Sciatic nerve (tissue), 2 donors: ENCODE measurements at places on chromosomes 12 and 14. TPM values are rescaled to one million over a fixed set of nuclear protein-coding genes. Genes with fewer than 3 reads are reported as not detected.
A peak's percentile ranks its signal among the peaks of the same experiment; 100 is the strongest.

DNA sequence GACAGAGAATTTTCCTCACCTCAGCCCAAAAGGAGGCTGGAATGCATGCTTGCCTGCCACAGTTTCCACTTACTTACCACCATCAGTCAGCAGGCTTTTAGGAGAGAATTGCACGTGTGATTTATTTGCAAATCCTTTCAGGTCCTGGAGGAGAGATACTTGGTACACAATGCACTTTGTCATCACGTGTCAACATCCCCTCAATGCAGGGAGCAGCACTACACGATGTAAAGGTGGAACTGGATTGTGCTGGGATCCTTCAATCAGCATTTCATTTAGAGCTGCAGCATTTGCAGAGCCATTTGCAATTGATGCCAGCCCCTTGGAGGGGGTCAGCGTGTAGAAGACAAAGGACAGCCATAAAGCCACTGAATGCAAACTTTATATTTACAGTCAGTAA is 218.1 kb downstream of the GLT1D1 start:
- no peak for DNase-seq

The PAPLN gene
- total RNA-seq, result 115 TPM

- no peak for DNase-seq
Observed at GRCh38 chr14:69670093-69670492, 58.7 kb downstream of the SUSD6 start.

GRCh38 chr14:93037351-93037750 is 78.4 kb downstream of the ITPK1 start:
- DNase-seq, result no peak

- DNase-seq, result no peak
Observed at GRCh38 chr14:80805136-80805535, 136.4 kb downstream of the CEP128 start.

DNA sequence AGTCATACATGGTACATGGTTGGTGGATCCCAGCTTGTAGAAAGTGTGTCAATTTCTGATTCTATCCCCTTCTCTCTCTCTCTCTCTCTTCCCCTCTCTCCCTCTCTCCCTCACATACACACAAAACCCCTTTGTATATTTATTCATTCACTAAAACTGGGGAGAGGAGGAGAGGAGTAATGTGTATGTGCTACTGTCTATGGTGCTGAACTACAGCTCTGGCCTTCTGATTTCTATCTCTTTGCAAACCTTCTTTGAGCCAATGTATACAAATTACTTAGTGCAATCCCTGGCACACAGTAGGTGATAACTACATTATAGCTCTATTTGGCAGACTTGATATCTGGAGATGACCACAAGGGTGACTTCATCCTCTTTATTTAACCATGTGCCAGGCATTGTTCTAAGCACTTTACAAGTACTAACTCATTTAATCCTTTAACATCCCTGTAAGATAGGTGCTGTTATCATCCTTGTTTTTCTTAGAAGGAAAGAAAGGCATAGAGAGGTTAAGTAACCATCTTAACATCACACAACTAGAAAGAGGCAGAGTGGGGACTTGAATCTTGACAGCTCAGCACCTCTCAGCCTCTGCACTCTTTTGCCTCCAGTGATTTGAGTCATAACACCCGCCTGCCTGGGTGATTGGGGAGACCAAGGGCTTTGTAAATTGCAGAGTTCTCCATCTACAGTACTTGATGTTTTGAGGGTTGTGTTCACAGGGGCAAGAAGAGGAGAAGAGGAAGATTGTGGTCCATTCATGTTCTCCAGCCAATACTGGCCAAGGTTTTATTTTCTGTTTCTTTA is 21.3 kb downstream of the RPH3A start:
- no peak for DNase-seq

DNA sequence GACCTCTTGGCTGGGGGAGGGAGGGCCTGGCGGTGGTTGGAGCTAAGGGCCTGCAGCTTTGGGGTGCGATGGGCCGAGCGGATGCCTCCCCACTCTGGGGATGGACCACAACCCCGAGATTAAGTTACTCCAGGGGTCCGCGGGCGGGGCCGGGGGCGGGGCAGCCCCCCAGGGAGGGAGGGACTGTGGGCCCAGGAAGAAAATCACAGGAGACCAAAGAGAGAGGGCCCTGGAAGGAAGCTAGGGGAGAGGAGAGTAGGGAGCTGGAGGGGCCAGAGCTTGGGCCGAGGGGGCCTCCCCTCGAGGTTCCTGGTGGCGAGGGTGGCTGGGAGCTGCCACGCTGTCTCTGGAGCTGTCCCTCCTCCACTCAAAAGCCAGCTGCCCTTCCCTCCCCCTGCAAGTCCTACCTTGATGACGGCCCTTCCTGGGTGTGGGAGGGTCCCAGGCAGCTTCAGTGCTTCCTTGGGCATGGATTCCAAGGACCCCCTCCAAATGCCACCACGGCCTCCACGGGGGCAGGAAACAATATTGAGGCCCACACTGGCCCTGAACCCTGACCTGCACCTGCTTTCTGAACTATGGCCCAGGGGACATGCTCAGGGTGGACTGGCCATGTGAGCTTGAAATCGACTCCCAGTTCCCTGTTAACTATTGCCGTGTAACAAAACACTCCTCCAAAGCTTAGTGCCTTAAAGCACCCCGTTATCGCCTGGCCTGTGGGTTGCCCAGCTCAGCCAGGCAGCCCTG is 610 bp upstream of the NUDT14 start:
- no peak for DNase-seq

DNA sequence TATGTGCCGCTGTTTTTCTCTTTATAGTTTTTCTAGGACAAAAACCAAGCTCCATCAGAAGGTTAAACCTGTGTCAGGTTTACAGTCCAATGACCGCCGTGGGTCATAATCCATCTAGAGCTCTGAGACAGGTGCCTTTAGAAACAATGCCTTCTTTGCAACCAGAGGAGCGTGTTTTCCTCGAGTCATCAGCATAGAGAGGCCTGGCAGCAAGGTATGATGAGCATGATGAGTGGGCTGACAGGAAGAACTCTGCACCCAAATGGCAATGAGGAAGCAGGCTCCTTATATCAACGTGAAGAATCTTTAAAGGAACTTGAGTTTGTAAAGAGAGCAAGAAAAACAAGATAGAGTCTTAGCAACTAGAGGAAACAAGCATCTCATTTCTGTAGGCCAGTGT is 60.5 kb upstream of the NUDT4 start:
- no peak for DNase-seq

- DNase-seq, result no peak
Observed at GRCh38 chr14:56219666-56220413, 101.6 kb downstream of the PELI2 start.

DNA sequence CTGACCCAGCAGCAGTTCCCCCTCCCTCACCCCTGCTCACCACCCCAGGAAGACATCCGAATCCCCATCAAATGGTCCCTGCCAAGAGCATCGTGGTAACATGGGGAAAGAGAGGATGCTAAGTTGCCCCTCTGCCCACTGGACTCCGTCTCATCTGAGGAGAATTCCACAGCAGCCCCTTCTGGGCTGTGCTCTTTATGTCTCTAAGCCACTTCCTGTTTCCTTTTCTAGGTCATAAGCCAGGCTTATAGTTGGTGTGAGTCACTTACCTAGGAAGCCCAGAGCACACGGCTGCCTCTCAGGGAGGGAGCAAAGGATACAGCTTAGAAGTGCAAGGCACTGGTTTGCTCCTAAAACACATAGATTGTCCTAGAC is 76.0 kb downstream of the VCPKMT start:
- DNase-seq, result no peak

DNA sequence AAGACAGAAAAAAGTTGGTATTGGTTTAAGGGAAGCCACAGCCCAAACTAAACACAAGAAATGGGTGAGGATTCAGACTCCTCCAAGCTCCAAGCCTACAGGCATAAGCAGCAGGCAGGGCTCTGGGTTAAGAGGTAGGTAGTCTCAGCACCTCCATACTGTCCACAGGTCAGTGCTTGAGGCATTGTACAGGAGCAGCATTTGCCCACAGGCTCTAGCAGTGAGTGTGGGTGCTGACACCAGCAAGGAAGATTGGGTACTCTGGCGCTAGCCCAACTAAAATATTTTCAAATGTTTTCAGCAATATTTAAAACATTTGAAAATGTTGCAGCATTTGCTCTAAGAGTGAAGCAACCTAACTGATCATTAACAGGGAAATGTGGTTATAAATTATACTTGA is 33.1 kb downstream of the FERMT2 start:
- no peak for DNase-seq

DNA sequence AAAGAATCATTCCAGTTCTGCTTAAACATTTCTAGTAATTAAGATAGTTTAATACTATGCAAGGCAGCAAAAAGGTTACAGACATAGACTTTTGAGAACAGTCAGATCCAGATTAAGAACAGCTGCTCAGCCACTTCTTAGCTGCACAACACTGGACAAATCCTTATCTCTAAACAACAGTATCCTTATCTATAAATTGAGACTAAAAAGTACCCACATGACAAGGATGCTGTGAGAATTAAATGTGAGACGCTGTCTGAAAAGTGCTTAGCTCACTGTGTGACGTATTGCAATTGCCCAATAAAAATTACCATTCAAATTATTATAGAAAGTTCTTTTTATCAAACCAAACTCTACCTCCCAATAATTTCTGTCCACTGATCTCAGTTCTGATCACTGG is 35.5 kb downstream of the BORCS5 start:
- DNase-seq, result no peak

- DNase-seq, result peak; percentile 93
Observed at GRCh38 chr12:6827437-6827911, 733 bp upstream of the P3H3 start.

DNA sequence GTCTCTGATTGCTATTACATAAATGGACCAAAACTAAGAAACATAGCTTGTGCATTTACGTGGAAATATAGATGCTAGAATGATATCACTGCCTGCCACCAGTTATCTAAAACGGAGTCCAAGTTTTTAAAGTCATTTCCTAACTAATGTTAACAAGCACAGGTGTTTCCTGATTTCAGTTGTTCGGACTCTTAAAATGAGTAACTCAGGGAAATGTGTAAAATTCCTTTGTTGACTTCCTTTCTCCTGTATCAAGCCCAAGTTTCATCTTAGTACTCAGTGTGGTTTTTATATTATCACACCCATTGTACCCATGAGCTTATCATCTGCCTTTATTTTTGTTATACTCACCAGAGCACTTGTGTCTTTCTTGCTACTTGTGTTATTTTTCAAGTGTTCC is 13.2 kb upstream of the PRKCH start:
- DNase-seq, result no peak

DNA sequence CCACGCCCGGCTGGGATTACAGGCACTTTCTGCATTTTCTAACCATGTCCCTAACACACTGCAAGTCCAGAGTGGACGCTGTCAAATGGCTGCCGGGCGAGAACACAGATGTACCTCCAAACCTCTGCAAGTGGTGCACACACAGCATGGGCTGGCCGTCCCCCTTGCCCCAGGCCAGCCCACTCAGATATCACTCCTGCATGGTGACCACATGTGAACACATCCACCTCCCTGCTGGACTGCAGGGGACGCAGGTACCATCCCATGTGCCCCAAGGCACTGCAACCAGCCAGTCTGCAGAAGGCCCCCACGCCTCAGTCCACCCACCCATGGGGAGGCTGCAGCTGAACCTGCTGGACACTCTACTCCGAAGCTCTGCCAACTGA is 14.0 kb downstream of the BRF1 start:
- DNase-seq, result no peak

The RTL1 gene
- not detected for total RNA-seq

DNA sequence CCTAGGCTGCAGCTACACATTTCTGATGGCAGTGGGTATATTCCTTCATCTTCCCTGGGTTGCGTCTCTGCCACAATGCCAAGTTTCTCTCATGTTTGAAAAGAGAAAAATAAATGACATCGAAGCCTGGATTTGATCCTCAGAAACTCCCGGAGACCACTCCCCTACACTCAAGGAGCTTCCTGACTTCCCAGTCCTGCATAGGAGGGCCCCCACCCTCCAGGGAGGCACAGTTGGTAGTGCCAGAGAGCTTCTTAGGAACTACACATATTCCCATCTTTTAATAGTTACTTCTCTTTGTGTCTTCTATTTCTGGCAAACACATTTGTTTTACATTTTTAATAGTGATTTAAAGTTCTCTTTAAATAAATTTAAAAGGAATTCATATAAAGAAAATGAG is 30.7 kb downstream of the AP5M1 start:
- DNase-seq, result no peak

DNA sequence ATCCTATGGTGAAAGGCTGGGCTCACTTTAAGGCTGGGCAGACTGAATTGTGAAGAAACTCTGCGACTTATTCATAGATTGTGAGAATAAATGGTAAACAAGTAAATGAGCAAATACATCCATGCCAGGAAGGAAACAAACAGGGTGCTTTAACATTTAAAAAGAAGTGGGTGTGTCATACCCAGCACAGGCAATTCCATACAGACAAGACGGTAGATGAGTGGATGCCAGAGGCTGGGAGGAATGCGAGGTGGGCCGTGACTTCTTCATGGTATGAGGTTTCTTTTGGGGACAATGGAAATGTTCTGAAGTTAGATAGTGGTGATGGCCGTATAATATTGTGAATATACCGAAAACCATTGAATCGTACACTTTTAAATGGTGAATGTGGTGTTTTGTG is 49.8 kb upstream of the CDKN3 start:
- DNase-seq, result no peak

GRCh38 chr14:48710133-48710532 is 876.0 kb downstream of the RPS29 start:
- no peak for DNase-seq

The CISTR gene
- not detected for total RNA-seq

- no peak for DNase-seq
Observed at GRCh38 chr12:10098791-10099190, at the start of gene CLEC1A. CLEC1A (minus strand) TSS chr12:10098985; CDS start chr12:10098922, 63 bp downstream.

The HOXC12 gene
- total RNA-seq, result 0.22 TPM

DNA sequence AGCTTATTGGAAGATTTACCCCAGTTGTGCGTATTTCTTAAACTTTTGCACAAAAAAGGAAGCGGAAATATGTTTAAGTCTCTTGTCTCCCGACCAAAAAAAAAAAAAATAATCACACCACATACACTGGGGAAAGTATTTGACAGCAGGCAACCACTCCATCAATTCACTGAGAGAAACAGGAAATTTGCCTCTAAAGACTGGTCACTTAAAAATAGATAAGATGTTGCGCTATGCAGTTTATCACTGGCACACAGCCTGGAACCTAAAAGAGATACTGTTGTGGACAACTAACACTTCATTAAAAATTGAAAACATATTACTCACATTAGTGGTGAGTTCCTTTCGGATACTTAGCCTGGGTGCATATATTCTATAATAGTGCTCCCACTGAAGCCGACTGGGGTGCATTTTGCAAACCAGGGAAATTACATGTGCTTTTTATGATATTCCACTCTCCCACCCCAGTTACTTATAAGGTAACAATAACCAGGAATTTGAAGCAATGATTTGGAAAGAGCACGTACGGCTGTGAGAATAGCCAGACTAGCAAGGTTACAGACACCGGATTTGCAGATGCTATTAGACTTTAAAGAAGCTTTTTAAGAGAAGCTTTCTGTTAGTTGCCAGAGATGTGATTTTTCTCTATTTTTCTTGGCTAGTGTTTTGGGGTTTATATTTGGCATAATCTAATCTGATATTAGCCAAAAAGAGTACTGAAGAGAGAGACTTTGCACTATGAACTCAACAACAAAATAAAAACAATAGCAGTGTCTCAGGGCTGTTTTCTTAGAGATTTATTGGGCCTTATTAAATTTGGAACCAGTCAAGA is 311.5 kb downstream of the NOVA1 start:
- DNase-seq, result no peak

GRCh38 chr12:108770963-108771362 is 39.6 kb upstream of the CORO1C start:
- no peak for DNase-seq
